ENCODE measurements at places on chromosomes 3 and 15. TPM values are rescaled to one million over a fixed set of nuclear protein-coding genes. Genes with fewer than 3 reads are reported as not detected.

SCG3 gene
- polyA plus RNA-seq: 0.88 TPM

NEO1 gene
- 6.7 TPM for polyA plus RNA-seq

TMPRSS7 gene
- not detected for polyA plus RNA-seq

HHATL gene
- 6.9 TPM for polyA plus RNA-seq

FRMD5 gene
- 3.1 TPM for polyA plus RNA-seq
